HS-5 (cell line): ENCODE measurements at places on chromosomes 5 and 9.

DNA sequence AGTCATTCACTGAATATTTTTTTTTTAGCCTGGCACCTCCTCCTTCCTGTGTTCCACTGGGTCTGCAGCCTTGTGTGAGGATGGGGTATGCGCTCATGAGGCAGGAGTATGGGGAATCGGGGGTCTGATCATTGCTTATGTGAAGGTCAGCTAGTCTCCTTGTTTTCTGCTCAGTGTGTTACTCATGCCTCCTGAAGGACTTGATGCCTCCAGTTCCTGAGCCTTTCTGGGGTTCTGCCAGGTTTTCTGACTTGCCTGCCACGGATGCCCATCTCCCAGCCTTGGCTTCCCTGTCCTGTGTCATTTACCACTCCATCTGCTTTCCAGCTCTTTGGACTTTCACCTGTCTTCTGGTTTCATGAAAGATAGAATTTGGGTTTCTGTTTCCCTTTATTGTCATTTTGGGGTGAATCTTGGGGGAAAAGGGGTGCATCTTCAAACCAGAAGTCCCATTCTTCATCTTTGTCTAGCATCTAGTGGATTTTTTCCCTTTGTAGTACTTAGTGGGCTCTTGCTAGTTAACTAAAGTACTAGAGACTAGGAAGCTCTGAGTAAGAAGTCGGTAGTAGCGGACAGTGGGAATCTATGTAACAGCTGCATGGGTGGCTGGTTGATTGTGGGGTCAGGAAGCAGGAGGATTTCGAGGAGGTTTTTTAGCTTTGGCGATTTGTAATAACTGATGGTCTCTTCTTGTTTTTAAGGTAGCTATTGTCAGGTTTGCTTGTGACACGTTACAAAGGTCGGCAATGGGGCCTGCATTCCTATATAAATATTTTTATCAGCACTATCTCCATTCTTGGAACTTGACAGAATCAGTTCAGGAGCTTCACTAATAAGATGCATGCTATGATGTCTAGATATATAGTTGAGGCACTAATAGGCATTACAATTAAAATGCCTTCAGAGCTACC, 8.2 kb downstream of the OTULIN start:
- DNase-seq = no peak

DNA sequence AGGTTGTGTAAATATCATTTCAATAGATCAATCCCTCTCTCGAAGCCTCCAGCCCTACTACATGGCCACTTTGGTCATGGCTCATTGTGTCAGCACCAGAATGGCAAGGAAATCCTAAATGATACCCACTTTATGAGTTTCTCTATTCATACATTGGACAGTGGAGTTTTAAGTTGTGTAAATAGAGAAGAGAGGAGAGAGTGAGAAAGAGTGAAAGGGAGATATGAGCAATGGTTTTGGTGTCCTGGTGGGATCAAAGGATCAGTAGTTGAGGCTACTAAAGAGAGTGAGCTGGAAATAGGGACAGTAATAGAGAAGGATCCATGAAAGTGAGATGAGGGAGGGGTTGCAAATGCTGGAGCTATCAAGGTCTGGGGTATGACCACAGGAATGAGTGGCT, 31.5 kb upstream of the GZMA start:
- no peak for DNase-seq

DNA sequence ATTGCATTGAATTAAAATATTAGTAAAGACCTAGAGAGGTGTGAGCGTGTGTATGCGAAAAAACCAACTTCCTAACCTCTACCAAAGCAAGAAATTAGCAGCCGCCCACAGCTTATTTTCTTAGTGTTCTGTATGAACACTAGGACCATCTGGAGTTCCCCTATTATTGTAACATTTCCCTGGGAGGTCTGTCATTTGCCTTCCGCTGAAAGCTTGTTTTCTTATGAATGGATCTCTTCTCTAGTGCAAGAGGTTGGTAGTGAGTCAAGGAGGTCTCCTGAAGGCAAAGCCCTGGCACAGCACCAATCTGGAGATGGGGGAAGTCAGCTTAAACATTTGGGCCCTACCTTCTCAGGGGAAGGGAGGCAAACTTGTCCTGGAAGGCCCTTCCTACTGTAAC, 10.8 kb downstream of the TNFSF8 start:
- DNase-seq = no peak

GRCh38 chr9:101184813-101185278, 156.3 kb downstream of the PLPPR1 start:
- no peak for DNase-seq

DNA sequence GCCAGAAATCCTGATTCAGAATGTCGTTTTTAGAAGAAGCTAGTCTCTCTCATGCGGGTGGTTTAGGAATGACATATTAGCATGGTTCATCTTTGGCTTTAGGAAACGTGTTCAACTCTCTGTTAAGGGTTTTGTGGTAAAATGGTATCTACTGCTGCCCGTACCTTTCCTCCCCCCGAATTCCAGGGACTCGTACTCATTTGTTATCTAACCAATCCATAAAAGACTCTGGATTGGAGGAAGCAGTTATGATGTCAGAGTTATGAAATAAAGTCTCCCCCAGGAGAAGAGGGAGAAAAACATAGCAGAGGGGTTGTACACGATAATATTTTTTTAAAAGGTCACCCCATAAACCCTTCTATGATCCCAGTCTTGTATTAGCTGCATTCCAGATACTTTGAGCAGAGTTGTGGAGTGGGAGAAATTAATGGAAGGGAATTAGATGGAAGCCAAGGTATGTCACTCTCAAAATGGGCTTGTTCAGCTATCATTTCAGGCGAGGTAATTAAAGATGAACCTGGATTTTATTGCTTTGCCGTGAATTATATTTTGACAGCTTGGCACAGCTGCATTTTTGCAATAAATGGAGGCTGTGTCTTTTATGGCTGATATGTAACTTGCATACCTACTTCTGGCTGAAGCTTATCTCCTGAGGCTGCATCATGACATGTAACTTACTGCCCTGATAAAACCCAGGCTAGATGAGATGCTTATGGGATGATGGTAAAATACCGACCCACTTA, 31.3 kb downstream of the RAI14 start:
- DNase-seq = peak; percentile 79

- DNase-seq = peak; percentile 35
Observed at GRCh38 chr5:33470544-33470943, 29.8 kb downstream of the TARS1 start.

DNA sequence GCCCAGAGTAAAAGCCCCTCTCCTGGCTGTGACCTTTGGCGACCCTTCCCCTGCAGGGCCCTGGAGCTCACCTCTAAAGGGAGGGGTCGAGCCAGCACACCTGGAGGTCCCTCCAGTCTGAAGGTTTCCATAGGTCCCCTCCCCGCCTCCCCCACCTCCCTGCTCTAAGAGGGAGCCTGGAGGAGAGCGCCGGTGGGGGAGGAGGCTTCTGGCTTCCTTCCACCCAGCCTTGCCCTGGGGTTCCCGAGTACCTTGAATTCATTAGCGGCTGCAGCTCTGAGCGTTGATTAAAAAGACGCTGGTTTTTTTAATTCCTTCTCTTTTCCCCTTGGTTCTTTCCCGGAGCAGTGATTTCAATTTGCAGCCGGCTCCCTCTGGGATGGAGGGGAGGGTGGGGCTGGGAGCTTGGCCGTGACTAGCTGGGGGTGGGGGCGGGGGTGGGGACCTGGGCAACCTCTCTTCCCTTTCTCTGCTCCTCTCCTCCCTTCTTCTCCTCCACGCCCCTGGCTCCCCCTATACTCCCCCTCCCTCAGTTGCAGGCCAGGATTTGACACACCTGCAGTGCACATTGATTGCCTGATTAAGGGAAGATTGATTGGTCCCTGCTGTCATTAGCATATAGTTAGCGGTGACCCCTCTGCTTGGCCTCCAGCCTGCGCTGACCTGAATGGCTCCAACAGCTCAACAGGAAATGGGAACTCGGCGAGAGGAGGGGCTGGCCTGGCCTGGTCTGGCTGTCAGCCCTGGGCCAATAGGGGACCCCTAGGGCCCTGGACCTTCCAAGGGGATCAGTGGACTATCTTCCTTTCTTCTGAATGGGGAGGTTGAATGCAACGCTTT, 67.5 kb upstream of the RAPGEF1 start:
- no peak for DNase-seq

DNA sequence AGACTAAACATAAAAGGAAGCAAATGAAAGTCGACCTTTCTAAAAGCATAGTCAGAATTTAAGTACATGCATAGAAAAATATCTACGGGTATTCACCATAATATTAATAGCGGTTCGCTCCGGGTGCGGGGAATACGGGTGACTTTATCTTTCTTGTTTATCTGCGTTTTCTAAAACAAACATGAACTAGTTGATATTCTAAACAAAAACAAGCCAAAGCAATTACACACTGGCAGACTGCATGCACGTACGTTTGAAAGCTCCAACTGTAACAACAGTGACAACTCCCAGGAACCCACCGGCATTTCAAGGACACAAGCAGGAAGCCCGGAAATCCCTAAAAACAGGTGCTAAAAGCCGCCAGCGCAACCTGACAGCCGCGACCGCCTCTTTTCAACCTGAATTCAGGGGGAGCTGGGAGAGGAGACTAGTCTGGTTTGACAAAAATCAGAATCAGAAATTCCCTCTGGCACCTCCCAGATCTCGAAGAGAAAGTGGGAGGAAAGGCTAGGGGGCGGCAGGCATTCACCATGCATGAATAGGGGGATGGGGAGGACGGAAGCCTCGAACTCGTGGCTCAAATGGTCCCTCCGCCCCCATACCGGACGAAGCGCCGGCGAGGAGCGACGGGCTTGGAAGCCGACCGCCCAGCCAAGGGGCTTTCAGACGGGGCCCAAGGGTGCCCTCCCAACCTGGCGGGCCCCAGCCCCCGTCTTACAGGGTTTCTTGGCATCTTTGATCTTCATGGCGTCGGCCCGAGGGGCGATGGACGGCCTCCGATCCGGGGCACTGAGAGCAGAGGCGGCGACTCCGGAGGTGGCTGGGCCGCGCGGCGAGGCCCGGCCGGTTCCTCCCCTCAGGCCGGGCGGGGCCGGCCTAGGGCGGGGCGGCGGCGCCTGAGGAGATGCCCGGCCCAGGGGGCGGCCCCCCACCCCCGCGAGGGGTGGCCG, at the start of gene PANK3:
PANK3 (minus strand) TSS at position 831 of the 950 bp plus-strand sequence; CDS start at position 746, 85 bp downstream.
- peak; percentile 36 for DNase-seq

GRCh38 chr5:135324897-135325650, 74.0 kb downstream of the MACROH2A1 start:
- DNase-seq = no peak

DNA sequence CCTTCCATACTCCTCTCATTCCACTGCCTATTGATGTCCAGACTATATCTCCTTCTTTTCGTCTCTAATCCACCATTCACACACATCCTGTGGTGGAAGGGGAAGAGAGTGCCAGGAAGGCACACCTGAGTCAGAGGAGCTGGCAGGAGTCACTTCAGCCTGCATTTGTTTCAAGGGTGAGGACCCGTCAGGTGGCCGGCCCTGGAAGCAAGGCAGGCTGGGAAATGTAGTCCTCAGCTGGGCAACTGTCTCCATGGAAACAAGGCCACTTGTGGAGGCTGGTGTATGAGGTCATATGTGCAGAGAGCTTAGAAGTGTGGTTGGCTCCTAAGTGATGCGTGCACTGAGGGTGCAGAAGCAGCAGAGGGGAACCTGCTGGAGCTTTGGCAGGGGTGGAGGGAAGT, 278.4 kb downstream of the NSG2 start:
- DNase-seq = no peak

GRCh38 chr5:164336276-164336675, 830.9 kb downstream of the MAT2B start:
- no peak for DNase-seq
